ENCODE measurements at places on chromosomes 13 and 19.

GRCh38 chr13:70338609-70339008, 230.4 kb upstream of the KLHL1 start:
- no peak for DNase-seq

DNA sequence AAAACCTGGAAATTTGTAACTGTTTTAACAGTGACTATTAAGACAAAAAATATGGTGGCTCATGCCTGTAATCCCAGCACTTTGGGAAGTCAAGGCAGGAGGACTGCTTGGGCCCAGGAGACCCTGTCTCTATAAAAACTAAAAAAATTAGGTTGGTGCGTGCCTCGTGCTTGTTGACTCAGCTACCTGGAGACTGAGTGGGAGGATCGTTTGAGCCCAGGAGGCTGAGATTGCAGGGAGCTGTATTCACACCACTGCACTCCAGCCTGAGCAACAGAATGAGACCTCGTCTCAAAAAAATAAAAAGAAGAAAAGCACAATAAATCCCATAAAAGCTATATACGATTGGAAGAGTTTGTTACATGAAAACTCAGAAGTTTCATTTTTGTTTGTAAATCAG, 23.7 kb downstream of the KLF5 start:
- DNase-seq = no peak

- DNase-seq = no peak
Measured at GRCh38 chr13:90492872-90493271, 854.6 kb upstream of the MIR17HG start.

DNA sequence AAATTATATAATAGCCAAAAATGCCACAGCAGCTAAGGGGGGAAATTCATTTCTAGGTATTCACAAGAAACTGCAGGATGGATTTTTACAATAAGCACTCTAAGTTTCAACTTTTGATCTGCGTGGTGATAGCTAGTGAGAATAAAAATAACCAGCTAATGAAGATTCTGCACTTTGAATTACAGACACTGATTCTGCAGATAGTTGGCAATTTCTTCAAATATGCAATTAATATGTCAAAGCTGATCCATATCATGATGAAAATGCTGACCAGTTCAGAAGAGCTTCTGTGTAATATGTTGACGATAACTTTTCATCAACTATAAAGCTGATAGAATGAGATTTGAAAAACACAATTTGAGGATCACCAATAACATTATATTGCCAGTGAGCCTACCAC, 1272.9 kb downstream of the EFNB2 start:
- no peak for DNase-seq

- no peak for DNase-seq
Measured at GRCh38 chr13:113497217-113497616, 6.7 kb upstream of the DCUN1D2 start.

- DNase-seq = no peak
Measured at GRCh38 chr19:31709476-31709875, 360.2 kb upstream of the TSHZ3 start.

DNA sequence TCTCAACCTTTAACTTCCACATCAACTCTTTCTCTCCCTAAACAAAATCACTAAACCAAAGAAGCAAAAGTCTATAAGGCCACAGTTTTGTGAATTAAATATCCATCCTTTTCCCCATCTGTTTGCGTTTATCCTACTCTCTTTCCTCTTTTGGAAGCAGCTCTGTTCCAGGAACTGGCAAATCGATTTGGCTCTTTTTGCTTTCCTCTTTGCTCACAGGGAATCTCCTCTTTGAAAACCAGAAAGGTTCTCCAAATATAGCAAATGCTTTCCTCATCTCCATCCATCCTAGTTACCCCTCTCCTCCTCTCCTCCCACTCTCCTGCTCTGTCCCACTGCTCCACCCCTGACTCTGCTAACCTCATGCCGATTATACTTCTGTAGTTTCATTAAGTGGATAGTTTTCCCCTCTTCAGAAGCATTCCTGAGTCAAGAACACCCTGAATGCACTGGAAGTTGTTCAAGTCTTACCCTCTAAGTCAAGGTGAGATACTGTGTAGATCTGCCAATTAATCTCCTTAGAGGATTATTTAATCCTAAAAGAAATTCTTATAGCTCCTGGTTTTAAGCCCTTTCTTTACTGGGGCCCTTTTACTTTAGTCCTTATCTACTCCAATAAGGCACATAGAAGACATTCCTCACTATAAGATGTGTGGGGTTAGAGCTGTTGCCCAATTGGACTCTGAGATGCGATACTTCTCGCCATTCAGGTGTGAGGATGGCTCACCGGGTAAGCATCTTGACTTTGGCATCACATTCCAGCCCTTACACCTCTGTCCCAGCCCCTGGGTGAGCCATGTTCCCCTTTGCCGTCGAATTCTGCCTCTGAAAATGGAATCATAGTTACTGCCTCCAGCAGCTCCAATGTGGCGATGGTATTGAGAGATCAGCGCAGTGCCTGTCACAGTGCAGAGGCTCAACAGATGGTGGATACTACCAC, 67.6 kb downstream of the COL4A2 start:
- DNase-seq = no peak

- no peak for DNase-seq
Measured at GRCh38 chr19:29507081-29507860, 18.5 kb upstream of the VSTM2B start.

- peak; percentile 21 for DNase-seq
Measured at GRCh38 chr13:49308097-49308875, 60.6 kb downstream of the CDADC1 start.

GRCh38 chr13:42038661-42039456, 9.6 kb upstream of the DGKH start:
- peak; percentile 31 for DNase-seq

DNA sequence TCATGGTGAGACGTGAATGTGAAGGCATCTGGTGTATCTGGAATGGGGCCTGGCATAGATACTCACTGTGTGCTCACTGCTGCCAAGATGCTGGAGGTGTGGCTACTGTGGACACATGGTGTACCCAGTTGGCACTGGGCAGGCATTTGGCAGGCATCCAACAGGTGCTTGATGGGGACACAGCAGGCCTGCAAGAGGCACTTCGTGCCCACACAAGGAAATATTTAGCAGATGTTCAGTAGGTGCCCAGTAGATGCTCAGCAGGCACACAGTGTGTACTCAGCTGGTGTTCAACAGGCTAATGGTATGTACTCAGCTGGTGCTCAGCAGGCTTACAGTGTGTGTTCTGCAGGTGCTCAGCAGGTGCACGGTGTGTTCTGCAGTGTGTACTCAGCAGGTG, 14.2 kb downstream of the CRTC1 start:
- no peak for DNase-seq

GRCh38 chr13:114096031-114096485, 36.4 kb downstream of the RASA3 start:
- no peak for DNase-seq

GRCh38 chr19:51422053-51422448, 4.6 kb upstream of the SIGLEC10 start:
- DNase-seq = peak; percentile 22

DNA sequence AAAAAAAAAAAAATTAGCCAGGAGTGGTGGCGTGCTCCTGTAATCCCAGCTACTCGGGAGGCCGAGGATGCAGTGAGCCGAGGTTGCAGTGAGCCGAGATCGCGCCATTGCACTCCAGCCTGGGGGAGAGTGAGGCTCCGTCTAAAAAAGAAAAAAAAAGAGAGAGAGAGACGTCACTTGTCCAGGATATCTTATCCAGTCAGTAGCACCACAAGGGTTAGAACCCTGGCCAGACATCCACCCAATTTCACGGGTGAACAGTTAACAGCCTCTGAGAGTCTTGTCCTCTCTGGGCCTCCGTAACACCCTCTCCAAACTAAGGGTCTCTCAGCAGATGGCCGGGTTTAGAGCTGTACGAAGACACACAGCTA, 917 bp upstream of the CLPTM1 start:
- DNase-seq = no peak

GRCh38 chr13:39938596-39938995, 283.1 kb downstream of the COG6 start:
- DNase-seq = no peak

DNA sequence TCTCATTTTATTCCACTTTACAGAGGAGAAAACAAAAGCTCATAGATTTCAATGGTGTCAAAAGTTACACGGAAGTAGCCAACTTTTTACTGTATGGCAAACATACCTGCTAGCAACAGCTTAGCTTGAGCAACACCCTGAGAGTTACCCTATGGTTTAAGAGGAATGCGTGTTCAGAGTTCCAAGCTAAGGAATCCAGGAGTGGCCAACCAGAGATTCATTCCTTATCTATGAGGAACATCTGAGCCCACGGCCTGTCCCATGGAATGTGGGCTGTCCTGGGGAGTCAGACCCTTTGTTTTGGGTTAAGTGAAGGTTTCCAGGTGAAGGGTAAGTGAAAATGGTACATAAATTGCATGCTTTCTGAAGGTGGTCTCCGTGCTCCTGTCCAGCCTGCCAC, 67.5 kb downstream of the STARD13 start:
- peak; percentile 63 for DNase-seq

DNA sequence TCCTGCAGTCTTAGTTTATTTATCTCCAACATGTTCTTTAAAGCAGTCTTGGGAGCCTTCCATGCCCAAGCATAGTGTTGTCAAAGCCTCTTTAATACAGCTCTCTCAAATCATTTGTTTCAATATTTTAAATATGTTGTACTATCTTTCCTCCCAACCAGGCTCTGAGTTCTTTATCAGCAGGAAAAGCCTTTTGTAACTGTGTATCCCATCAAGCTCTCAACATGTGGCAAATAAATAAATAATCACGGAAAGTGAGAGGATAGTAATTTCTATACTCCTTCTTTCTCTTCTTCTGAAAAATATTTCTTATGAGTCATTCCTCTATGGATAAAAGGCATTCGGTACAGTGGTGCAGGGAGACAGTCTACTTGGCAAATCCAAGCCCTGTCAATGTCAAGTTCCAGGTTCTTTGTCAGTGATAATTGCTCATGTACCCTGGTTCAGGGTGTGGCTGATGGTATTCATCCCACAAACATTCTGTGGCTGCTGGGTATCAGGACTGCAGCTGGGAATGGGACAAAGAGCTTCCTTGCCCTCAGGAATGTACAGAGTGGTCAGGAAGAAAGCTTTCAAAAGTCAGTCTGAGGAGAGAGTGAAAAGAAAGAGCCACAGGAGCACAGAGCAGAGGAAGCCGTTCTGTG, 384.3 kb downstream of the EFNB2 start:
- peak; percentile 89 for DNase-seq

GRCh38 chr13:27971236-27971645, 2.1 kb upstream of the CDX2 start:
- no peak for DNase-seq

DNA sequence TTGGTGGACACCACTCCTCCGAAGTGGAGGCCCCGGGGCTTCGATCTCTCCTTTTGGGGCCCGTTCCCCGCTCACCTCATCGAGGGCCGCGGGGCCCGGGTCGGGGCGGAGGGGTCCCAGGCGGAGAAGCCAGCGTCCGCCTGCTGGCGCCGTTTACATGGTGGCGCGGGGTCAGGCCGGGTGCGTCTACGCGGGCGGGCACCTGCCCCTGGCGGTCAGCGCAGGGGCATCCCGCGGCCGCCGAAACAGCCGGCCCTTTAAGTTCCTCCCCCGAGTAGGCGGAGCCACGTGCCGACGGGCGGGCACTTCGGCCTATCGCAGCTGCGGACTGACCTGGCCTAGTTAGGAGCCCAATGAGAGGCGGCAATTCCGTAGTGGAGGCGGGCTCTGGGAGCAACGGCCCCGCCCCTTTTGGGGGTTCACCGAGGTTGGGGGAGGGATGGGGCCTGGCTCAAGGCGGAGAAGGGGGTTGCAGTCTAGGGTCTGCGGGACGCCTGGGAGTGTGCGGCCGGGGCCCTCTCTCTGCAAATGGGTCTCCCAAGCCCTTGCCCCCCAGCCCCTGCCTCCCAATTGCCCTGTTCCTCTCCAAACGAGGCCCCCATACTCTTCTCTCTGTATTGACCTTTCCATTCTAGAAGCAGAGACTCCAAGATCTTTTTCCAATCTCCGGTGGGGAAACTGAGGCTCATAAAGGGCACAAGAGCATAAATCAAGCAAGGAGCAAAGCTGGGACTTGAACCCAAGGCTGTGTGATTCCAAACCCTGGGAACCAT, at the start of gene ABHD8:
ABHD8 (minus strand) TSS at position 259 of the 773 bp plus-strand sequence. CDS start 1,809 bp downstream, outside the sequence.
- peak; percentile 94 for DNase-seq

- DNase-seq = no peak
Measured at GRCh38 chr13:41579881-41580280, 122.5 kb downstream of the RGCC start.

DNA sequence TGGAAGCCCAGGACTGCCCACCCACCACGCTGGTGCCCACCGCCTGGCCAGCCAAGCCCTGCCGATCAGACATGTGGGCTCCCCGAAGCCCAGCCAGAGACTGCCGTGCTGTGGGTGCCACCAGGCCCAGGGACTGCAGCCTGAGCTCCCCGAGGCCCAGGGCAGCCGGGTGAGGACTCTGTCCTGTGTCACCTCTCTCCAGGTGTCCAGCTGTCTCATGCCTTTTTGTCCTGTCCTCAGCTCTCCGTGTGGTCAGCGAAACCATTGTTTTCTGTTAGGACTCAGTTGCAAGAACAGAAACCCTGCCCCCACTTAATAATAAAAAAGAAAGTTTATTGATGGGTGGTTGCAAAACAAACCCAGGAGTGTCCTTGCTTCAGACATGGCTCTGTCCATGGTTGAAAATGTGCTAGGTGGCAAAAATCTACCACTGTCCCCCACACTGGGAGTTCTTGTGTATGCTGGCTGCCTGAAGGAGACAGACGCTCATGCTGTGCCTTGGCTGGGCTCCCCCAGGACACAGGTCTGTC, 9.9 kb downstream of the PLEKHF1 start:
- no peak for DNase-seq

DNA sequence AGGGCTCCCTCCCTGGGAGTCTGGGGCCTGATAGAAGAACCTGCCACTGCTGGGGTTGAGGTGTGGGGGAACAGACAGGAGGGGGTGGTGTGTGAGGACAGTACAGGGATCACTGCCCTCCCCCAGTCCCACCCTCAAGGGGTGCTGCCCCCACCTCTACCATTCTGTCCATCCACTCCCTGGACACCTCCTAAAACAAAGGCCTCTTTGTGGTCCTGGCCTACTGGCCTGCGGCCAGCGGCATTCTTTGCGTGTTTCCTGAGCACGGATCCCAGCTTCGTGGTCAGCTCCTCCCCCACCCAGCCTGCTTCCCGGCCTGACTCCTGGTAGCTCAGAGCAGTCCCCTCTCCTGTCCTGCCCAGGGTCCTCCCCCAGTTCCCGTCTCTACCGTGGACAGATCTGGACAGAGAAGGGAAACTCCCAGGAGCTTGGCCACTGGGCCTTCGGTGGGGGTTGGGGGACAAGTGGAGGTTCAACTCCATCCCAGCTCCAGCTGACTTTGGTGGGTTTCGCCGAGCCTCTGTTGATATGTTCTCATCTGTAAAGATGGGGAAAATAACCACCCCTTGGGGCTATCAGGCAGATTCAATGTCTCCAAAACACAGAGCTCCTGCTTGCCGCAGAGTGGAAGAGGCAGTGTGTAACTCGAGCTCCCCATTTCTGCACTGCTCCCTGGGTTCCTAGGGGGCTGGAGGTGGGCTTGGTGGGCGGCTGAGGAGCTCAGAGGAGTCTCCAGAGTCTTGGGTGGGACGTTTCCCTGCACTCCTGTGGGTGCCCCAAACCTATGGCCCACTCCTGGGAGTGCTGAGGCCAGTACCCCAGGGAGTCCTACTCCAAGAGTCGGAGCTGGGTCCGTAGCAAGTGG, 48.7 kb downstream of the LYL1 start:
- DNase-seq = peak; percentile 86

GRCh38 chr13:78595495-78596398, 7.6 kb downstream of the POU4F1 start:
- DNase-seq = no peak

- no peak for DNase-seq
Measured at GRCh38 chr19:27806471-27807070, 1406.4 kb downstream of the UQCRFS1 start.

- DNase-seq = no peak
Measured at GRCh38 chr19:34049944-34050343, 122.4 kb upstream of the LSM14A start.

- DNase-seq = no peak
Measured at GRCh38 chr13:42781352-42781751, at the start of gene FAM216B. FAM216B (plus strand) TSS chr13:42781584; CDS start chr13:42784068, 2,484 bp downstream.

- no peak for DNase-seq
Measured at GRCh38 chr13:72204291-72204690, 337.3 kb upstream of the DACH1 start.
